ENCODE measurements at places on chromosomes 12 and 14. TPM values are rescaled to one million over a fixed set of nuclear protein-coding genes. Genes with fewer than 3 reads are reported as not detected.
A peak's percentile ranks its signal among the peaks of the same experiment; 100 is the strongest.

CLEC12A gene
- total RNA-seq = not detected

DDIT3 gene
- total RNA-seq = 13.2 TPM

PRH2 gene
- total RNA-seq = not detected

KCNJ8 gene
- total RNA-seq = not detected

PARPBP gene
- 19.5 TPM for total RNA-seq

KLRC1 gene
- 13.7 TPM for total RNA-seq

DCN gene
- not detected for total RNA-seq

SART3 gene
- 82.7 TPM for total RNA-seq

TMPRSS12 gene
- not detected for total RNA-seq

TMEM132D gene
- not detected for total RNA-seq

DNA sequence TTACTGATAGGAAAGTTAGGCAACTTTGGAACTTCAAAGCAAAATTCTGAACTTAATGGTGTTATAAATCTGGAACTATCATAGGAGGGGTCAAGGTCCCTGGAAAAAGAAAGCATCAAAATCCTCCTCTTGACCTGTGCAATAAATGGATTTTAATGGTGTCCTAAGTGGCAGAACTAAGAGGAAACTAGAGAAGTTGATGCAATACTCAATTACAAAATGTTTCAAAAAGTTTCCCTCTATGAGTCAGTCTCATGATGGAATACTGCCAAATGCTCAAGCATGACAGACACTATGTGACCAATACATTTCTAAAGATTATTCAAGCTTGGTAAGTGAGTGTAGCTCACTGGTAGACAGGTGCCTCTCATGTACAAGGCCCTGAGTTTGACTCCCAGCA lies 47.7 kb upstream of the ERGIC2 start:
- DNase-seq = no peak
- H3K27ac ChIP-seq = no peak overlapping the region
- H3K4me3 ChIP-seq = no peak overlapping the region
- no peaks in the 10 kb centered on the region for H3K36me3 ChIP-seq
- H3K27me3 ChIP-seq = no peaks in the 10 kb centered on the region
- H3K4me1 ChIP-seq = no peaks in the 10 kb centered on the region

- peaks cover 47% of the 10 kb centered on the region for H3K36me3 ChIP-seq
- H3K4me1 ChIP-seq = no peaks in the 10 kb centered on the region
- H3K27ac ChIP-seq = no peak overlapping the region
- no peak overlapping the region for H3K4me3 ChIP-seq
Observed at GRCh38 chr14:74670726-74671411, 42.0 kb downstream of the AREL1 start.

GRCh38 chr14:89399157-89399556 lies 17.9 kb downstream of the FOXN3 start:
- no peaks in the 10 kb centered on the region for H3K27me3 ChIP-seq
- no peak for DNase-seq
- H3K4me1 ChIP-seq = peaks cover 23% of the 10 kb centered on the region
- H3K36me3 ChIP-seq = no peaks in the 10 kb centered on the region
- no peak overlapping the region for H3K4me3 ChIP-seq

- H3K27me3 ChIP-seq = no peaks in the 10 kb centered on the region
- H3K27ac ChIP-seq = no peak overlapping the region
- H3K4me3 ChIP-seq = no peak overlapping the region
- no peak for DNase-seq
- peaks cover 7% of the 10 kb centered on the region for H3K4me1 ChIP-seq
- H3K36me3 ChIP-seq = no peaks in the 10 kb centered on the region
Observed at GRCh38 chr14:49992901-49993339, 100.0 kb downstream of the ARF6 start.

GRCh38 chr12:62744551-62744950 lies 190.4 kb downstream of the PPM1H start:
- no peaks in the 10 kb centered on the region for H3K27me3 ChIP-seq
- no peak for DNase-seq
- no peak overlapping the region for H3K4me3 ChIP-seq
- H3K4me1 ChIP-seq = no peaks in the 10 kb centered on the region
- H3K27ac ChIP-seq = no peak overlapping the region

DNA sequence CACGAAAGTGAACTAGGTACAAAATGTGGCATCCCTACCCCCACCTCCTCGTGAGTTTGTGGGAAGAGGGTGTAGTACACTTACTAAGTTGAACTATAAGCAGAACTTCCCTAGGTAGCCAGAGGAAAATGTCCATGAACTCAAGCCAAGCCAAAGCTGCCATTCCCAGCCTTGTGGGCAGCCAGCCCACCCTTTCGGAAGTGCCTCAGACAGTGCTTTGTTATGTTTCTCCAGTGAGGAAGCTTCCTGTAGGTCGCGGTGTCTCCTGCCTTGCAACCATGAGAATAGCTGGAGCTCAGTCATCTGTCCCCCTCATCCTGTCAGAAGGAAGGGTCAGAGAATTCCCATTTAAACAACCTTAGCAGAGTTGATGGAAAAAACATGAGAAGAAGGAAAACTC lies 266.9 kb downstream of the DUSP6 start:
- no peaks in the 10 kb centered on the region for H3K36me3 ChIP-seq
- no peak overlapping the region for H3K4me3 ChIP-seq
- no peak for DNase-seq
- no peaks in the 10 kb centered on the region for H3K4me1 ChIP-seq

GRCh38 chr14:82126006-82126405 lies 592.4 kb upstream of the SEL1L start:
- H3K27me3 ChIP-seq = no peaks in the 10 kb centered on the region
- H3K27ac ChIP-seq = no peak overlapping the region
- no peaks in the 10 kb centered on the region for H3K4me1 ChIP-seq
- no peak overlapping the region for H3K4me3 ChIP-seq
- DNase-seq = no peak
- H3K36me3 ChIP-seq = no peaks in the 10 kb centered on the region

DNA sequence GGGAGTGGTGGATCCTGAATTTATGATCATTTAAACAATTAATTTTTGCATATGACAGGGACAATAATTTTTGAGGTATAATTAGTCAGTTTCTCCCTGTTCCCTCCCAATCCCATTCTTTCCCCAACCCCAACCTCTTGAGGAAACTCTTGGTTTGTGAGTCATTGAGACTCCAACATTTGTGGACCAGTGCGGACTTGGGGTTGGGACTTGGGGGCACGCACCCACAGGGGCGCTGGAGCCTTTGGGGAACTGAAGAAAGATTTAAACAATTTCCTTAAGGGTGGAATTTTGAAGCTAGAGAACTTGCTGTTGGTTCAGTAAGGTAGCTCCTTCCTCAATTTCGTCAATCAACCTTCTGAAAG lies 17.4 kb upstream of the PTGR2 start:
- DNase-seq = no peak
- no peaks in the 10 kb centered on the region for H3K36me3 ChIP-seq
- H3K27ac ChIP-seq = no peak overlapping the region
- H3K4me3 ChIP-seq = no peak overlapping the region

GRCh38 chr12:84842406-84843013 lies 70.1 kb downstream of the SLC6A15 start:
- DNase-seq = no peak
- H3K4me3 ChIP-seq = no peak overlapping the region
- H3K27me3 ChIP-seq = no peaks in the 10 kb centered on the region
- H3K27ac ChIP-seq = no peak overlapping the region

DNA sequence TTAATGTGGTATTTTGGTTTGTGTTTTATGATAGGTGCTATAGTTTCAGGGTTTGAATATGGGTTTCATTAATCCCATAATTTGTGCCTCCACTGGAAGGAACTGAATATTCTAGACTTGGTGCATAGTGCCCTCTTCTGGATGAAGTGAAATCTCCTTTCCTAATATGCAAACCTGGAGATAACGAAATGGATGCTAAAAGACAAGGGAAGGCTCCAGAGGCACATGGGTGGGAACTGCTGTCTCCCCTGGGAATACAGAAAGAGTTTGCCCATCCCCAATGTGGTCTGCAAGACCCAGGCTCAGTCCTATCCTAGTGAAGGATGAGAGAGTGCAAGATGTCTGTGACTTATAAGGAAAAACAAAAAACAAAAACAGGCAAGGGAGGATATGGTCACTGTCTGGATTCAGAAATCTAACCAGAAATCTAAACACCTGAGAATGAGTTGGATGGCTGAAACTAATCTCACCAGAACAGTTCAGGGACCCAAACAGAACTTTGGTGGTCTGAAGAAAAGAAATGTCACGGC lies 142.3 kb upstream of the TMPO start:
- H3K4me3 ChIP-seq = no peak overlapping the region
- H3K27me3 ChIP-seq = no peaks in the 10 kb centered on the region
- no peaks in the 10 kb centered on the region for H3K36me3 ChIP-seq
- H3K4me1 ChIP-seq = peaks cover 6% of the 10 kb centered on the region
- DNase-seq = no peak

DNA sequence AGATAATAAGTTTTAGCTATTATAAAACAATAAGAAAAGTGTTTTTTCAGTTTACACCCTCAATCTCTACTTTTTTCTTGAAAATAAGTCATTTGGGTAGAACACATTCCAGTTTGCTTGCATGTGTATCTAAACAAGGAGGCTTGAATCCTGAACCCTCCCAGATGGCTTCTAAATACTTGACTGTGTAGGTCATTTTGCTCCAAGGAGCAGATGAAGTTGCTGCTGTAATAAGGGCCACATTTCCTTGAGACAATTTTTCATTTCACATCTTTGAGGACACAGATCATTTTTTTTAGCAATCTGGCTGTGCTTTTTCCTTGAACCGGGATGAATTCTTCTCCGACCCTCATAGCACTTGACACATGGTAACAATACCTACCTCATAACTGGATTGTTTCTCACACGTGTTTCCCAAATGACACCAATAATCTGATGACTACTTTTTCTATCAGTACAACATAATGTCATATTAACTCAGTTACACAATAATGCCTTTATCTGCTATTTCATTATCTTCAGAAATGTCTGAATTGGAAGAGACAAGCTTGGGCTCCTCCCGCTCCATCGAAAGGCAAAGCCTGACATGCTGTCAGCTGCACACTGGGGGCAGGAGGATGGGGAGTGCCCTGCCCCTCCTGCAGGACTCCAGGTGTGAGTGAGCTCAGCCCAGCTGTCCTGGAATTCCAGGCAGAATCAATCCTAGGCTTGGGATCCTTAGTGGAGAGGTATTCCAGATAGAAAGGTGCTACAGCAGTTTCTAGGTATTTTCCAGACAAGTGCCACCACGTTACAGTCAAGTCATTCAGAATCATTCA lies 30.9 kb downstream of the GPHB5 start:
- H3K27me3 ChIP-seq = no peaks in the 10 kb centered on the region
- no peaks in the 10 kb centered on the region for H3K4me1 ChIP-seq
- no peak for DNase-seq
- H3K36me3 ChIP-seq = no peaks in the 10 kb centered on the region
- no peak overlapping the region for H3K27ac ChIP-seq

- no peak for DNase-seq
- H3K27me3 ChIP-seq = no peaks in the 10 kb centered on the region
- no peak overlapping the region for H3K27ac ChIP-seq
Observed at GRCh38 chr12:113486722-113487121, 15.1 kb upstream of the LHX5 start.

- H3K4me3 ChIP-seq = no peak overlapping the region
- no peaks in the 10 kb centered on the region for H3K27me3 ChIP-seq
- H3K4me1 ChIP-seq = no peaks in the 10 kb centered on the region
- H3K27ac ChIP-seq = no peak overlapping the region
Observed at GRCh38 chr12:2017546-2018337, 13.5 kb upstream of the DCP1B start.

DNA sequence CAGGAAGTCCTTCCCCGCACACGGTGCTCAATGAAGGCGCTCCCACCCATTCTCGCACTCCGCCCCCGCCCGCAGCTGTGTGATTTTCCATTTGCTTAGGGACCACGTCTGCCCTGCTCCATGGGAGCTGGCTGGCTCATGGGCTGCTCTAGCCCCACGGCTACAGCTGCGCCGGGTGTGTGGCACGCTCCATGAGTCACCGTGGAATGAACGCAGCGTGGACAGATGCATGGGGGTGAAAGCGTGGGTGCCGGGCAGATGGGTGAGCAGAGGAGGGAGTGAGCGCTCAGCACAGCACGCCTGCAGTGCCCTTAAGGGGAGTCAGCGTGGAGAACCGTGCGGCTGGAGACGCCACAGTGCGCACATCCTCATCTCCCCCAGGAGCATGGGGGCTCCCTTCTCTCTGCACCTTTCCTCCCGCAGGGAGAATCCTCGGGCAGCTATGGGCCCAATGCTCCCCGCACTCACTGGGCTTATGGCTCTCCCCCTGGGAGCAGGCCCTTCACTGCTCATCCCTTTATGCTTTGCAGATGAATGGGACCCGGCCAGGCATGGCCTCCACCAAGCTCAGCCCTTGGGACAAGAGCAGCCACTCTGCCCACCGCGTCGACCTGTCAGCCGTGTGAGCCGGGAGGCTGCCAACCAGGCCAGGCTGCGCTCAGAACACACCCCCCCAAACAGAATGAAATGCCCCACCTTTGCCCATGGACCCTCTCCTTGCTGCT lies 185.1 kb downstream of the ADGRD1 start:
- no peak overlapping the region for H3K4me3 ChIP-seq
- H3K36me3 ChIP-seq = no peaks in the 10 kb centered on the region
- no peaks in the 10 kb centered on the region for H3K27me3 ChIP-seq
- no peaks in the 10 kb centered on the region for H3K4me1 ChIP-seq

DNA sequence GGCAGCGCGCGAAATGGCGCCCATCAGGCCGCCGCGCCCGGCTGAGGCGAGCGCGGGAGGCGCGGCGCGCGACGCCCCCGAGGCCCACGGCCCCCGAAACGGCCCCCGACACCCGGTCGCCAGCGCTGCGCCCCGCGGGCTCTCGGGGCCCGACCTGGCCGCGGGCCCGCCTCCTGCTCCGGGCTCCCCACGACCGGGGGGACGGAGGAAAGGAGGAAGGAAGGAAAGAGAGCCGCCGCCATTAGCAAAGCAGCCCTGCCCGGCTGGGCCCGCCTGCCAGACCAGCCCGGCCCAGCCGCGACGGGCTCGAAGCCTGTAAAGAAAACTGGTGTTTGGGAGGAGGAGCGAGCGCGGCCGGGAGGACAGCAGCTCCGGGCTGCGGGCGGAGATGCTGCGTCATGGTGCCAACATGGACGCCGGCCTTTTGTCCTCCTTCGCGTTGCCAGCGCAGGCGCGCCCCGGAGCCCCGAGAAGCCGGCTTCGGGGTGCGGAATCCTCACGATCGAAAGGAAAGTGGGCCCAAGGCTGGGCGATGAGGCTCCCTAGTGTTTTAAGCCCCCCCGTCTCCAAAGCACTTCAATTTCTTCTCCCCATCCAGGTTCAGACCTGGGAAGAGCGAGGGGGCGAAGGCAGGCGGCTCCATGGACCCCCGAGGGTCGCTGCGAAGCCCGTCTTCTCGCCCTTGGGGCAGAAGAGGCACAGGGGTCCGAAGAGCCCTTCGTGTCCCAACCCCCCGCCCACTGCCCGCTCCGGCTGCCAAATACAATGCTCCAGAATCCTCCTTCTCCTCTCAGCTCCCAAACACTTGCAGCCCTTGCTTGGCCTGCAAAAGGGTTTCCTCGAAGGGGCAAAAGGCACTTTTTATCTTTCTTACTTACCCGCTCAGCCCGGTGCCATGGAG lies 2.9 kb upstream of the SETD1B start:
- DNase-seq = peak; percentile 72
- no peaks in the 10 kb centered on the region for H3K27me3 ChIP-seq
- H3K4me1 ChIP-seq = peaks cover 20% of the 10 kb centered on the region
- peaks cover 15% of the 10 kb centered on the region for H3K36me3 ChIP-seq

GRCh38 chr14:105135700-105136395 lies 32.7 kb downstream of the JAG2 start:
- no peak overlapping the region for H3K27ac ChIP-seq
- no peaks in the 10 kb centered on the region for H3K27me3 ChIP-seq
- no peaks in the 10 kb centered on the region for H3K4me1 ChIP-seq
- DNase-seq = no peak

Measured in CD8-positive, alpha-beta memory T cell (primary cell).